A673 (cell line): ENCODE measurements at places on chromosomes 16 and 17. TPM values are rescaled to one million over a fixed set of nuclear protein-coding genes. Genes with fewer than 3 reads are reported as not detected.

DNA sequence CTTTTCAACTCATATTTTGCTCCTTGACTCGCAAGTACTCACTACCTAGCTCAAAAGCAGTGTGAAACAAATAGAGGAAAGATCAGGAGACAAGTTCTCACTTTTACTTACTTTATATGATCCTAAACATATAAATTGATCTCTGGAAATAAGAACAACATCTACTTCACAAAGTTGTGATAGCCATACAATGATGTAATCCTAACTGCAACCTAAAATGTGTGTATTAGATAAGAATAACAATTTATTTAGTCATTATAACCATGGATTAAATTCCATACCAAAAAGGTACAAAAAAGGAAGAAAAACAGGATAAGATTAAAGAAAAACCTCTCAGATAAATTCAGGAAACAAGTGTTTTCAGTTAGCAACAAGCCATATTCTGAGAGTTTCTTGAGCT, 103.4 kb downstream of the CDC27 start:
- no peaks in the 10 kb centered on the region for H3K4me1 ChIP-seq
- H3K4me3 ChIP-seq, result no peak overlapping the region
- H3K27ac ChIP-seq, result no peak overlapping the region

RPS6KB1 gene
- total RNA-seq, result 56.4 and 56.5 TPM in 2 replicates

- H3K36me3 ChIP-seq, result no peaks in the 10 kb centered on the region
- peak; percentile 5 for DNase-seq
- no peaks in the 10 kb centered on the region for H3K27me3 ChIP-seq
- no peak overlapping the region for H3K27ac ChIP-seq
- no peak overlapping the region for H3K4me3 ChIP-seq
These were observed 226.5 kb downstream of the PMP22 start for GRCh38 chr17:15038656-15039055.

TPSAB1 gene
- total RNA-seq, result 19.5 and 22.9 TPM in 2 replicates
